Uterine smooth muscle cell (primary cell): ENCODE measurements at places on chromosomes 2 and 18. TPM values are rescaled to one million over a fixed set of nuclear protein-coding genes. Genes with fewer than 3 reads are reported as not detected.

ERFE gene
- 2.1 and 3.1 TPM in 2 replicates for total RNA-seq

IGFBP5 gene
- 201 and 731 TPM in 2 replicates for total RNA-seq

STEAP3 gene
- total RNA-seq = 23.6 and 33.5 TPM in 2 replicates

DUSP19 gene
- total RNA-seq = 3.3 and 3.7 TPM in 2 replicates
